Mesothelial cell of epicardium (in vitro differentiated cells): ENCODE measurements at places on chromosomes 5 and 9. TPM values are rescaled to one million over a fixed set of nuclear protein-coding genes. Genes with fewer than 3 reads are reported as not detected.

BTNL9 gene
- 0.18 TPM in 1 of 3 replicates, not detected in the others for total RNA-seq

DNM1 gene
- 86.8 to 98.6 TPM (median 89.2 TPM) in 3 replicates for total RNA-seq

IRX2 gene
- 30.3 to 32.6 TPM (median 30.7 TPM) in 3 replicates for total RNA-seq

IPO11 gene
- total RNA-seq: 31.9 to 37.6 TPM (median 33.5 TPM) in 3 replicates

LCNL1 gene
- 4.7 to 5.7 TPM (median 5.5 TPM) in 3 replicates for total RNA-seq

AGXT2 gene
- not detected in 3 replicates for total RNA-seq

TMEM8B gene
- total RNA-seq: 44.4 to 47.9 TPM (median 45.0 TPM) in 3 replicates

PAEP gene
- not detected in 3 replicates for total RNA-seq

PIP5KL1 gene
- total RNA-seq: 7.6 to 9.0 TPM (median 8.2 TPM) in 3 replicates

TCOF1 gene
- total RNA-seq: 53.7 to 58.8 TPM (median 55.7 TPM) in 3 replicates

CXCL14 gene
- total RNA-seq: 51.6 to 61.3 TPM (median 56.5 TPM) in 3 replicates

ADGRD2 gene
- 0.62 to 0.78 TPM (median 0.63 TPM) in 3 replicates for total RNA-seq

IFNK gene
- not detected in 3 replicates for total RNA-seq

ANKRD34B gene
- 0.09 to 0.14 TPM in 2 of 3 replicates, not detected in the other for total RNA-seq

RBM18 gene
- total RNA-seq: 16.7 to 22.1 TPM (median 20.5 TPM) in 3 replicates
